Left hindlimb (tissue), 1 donor: ENCODE measurements at places on chromosomes 4 and X.

DNA sequence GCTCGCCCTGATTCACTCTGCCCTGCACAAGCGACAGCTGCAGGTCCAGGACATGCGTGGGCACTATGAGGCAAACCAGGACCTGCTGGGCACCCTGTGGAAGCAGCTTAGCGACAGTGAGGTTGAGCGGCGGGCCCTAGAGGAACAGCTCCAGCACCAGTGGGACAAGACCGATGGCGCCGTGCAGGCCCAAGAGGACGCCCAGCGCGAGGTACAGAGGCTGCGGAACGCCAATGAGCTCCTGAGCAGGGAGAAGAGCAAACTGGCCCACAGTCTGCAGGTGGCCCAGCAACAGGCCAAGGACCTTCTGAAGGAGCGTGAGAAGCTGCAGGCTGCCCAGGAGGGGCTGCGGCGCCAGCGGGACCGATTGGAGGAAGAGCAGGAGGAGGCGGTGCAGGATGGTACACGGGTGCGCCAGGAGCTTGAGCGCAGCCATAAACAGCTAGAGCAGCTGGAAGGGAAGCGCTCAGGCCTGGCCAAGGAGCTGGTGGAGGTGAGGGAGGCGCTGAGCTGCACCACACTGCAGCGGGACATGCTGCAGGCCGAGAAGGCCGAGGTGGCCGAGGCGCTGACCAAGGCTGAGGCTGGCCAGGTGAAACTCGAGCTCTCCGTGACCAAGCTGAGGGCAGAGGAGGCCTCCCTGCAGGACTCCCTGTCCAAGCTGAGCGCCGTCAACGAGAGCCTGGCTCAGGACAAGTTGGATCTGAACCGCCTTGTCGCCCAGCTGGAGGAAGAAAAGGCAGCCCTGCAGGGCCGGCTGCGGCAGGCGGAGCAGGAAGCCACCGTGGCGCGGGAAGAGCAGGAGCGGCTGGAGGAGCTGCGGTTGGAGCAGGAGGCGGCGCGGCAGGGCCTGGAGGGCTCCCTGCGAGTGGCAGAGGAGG is 12.8 kb downstream of the SMIM10L2A start:
- DNase-seq = no peak

DNA sequence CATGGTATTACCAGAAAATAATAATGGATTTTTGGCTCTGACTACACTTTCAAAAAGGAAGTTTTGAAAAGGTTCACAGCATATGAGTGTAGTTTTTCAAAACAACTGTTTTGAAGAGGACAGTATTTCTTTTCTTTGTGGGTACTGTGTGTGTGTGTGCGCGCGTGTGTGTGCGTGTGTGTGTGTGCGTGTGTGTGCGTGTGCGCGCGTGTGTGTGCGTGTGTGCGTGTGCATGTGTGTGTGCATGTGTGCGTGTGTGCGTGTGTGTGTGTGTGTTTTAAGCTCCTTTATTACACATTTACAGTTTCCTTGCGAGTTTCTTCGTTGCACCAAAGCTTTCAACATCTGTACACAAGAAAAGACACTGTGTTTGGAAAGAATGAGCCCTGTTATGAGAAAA is 755.4 kb downstream of the SH3BGRL start:
- DNase-seq = no peak

DNA sequence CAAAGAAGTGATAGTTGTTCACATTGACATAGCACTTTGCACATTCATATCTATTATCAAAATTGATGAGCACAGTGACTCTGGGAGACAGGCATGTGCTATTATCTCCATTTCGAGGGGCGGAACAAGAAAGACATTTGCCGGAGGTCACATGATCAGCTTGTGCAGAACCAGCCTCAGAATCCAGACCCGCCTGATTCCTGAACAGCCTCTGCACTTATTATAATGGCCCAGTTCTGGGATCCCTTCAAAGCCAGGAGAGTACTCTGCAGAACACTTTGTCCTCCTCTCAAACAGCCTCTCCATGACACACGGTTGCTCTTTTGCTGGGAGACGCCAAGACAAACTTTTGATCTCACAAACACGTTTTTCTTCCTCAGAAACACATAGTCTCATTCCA is 48.4 kb downstream of the RWDD4 start:
- no peak for DNase-seq

- DNase-seq = no peak
Measured at GRCh38 chrX:7062903-7063302, 84.6 kb upstream of the STS start.

- no peak for DNase-seq
Measured at GRCh38 chr4:26204249-26204825, 116.5 kb upstream of the RBPJ start.

DNA sequence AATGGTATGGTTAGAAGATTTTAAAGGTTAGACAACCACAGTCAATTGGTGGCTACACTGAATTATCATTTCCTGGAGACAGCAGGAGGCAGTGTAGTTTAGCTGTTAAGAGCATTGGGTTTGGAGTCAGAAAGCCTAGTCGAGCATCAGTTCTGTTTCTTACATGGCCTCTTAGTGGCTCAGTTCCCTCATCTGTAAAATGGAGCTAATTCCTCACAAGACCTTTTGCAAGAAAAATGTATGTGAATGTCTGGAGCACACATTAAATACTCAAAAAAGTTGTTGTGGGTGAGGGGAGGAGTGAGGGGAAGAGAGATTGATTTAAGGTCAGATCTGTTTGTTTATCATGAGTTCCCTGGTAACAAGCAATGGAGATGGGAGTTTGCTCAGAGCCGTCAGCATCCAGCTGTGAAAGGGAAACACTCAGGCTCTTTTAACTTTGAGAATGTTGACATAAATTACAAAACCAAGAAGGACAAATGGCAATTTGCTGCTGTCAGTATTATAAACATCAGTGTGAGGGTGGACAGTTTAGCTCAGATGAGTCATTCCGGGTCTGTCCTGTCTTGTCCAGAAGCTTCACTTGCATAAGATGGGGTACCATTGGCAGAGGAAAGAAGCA is 98.2 kb upstream of the PGRMC2 start:
- no peak for DNase-seq

- DNase-seq = no peak
Measured at GRCh38 chrX:10240918-10241317, 84.1 kb downstream of the CLCN4 start.

GRCh38 chrX:24513416-24513815 is 48.3 kb downstream of the PDK3 start:
- DNase-seq = no peak

GRCh38 chr4:117637347-117637746 is 396.9 kb upstream of the NDST3 start:
- no peak for DNase-seq

DNA sequence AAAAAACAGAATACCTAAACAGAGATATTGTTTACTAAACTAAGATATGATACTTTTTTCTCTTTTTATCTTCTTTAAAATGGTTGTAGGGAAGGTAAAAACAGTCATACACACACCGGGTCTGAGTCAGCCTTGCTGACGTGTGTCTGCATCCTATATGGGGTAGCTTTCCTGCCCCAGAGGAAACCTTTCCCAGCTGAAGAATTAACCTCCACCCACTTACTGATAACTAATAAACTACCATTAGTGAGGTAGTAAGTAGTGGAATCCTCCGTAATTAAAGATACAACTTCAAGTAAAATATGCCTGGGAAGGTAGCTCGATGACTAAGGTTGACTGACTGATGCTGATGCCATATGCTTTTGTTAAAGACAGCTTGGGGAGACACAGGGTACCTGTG is 312.2 kb downstream of the DCTD start:
- DNase-seq = no peak

DNA sequence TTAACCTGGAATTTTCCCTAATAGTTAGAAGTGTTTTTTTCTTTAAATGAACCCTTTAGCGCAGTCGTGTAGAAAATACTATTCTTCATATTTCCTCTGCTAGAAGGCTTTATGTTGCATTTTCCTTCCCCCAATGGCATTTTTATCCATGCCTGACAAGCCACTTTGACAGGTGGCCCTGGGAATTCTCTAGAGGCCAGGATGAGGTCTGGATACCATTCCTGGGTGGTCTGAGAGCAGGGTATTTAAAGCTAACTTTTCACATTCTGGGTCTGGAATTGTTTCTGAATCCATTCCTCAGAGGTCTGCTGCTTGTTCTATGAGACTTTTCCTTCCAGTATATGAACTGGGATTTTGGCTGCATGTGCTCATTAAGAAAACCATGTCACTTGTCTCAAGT is 31.2 kb upstream of the PDGFRA start:
- DNase-seq = no peak

- DNase-seq = no peak
Measured at GRCh38 chrX:98071331-98071730, 1187.6 kb downstream of the RPA4 start.

GRCh38 chrX:74207539-74207938 is 96.4 kb upstream of the ZCCHC13 start:
- DNase-seq = no peak

DNA sequence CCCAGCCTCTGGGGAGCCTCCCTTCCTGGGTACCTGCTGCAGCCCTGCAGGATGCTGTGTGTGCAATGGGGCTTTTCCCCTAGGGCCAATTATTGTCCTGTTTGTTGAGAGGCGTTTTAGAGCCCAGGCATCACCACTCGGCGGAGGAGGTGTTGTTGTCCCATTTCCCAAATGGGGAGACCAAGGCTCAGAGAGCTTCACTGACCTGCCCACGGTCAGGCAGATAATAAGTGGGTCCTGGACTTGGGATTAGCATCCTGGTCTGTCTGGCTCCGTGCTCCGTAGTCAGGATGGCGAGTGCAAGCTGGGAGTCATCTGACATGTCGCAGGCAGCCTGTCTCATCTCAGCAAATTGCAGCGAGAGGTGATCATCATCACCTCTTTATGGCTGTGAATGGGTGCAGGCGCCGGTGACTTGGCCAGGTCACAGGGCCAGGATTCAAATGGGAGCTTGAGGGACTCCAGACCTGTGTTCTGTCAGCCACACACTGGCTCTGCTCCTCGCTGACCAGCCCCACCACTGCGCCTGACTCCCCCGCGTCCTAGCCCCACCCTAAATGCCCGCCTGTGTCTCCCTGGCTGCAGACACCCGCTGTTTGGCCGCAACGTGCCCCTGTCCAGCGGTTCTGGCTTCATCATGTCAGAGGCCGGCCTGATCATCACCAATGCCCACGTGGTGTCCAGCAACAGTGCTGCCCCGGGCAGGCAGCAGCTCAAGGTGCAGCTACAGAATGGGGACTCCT is 16.6 kb downstream of the HTRA3 start:
- DNase-seq = peak; percentile 16

- DNase-seq = no peak
Measured at GRCh38 chrX:20015945-20016615, 25.2 kb upstream of the BCLAF3 start.

DNA sequence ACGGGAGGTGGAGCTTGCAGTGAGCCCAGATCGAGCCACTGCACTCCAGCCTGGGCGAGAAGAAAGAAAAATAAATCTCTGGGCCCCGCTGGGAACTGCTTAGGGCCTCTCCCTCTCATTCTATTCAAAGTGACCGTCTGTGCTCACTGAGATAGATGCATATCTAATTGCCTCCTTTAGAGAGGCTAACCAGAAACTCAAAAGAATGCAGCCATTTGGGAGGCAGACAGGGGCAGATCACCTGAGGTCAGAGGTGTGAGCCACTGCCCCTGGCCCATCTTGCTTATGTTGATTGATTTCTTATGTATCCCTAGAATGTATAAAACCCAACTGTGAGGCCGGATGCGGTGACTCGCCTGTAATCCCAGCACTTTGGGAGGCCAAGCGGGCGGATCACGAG is 6.2 kb upstream of the CSF2RA start:
- no peak for DNase-seq

GRCh38 chr4:73309211-73309610 is 50.6 kb upstream of the ANKRD17 start:
- no peak for DNase-seq

GRCh38 chr4:79296768-79297428 is 29.0 kb downstream of the NAA11 start:
- no peak for DNase-seq

GRCh38 chrX:50161127-50161526 is 39.7 kb downstream of the AKAP4 start:
- DNase-seq = no peak

DNA sequence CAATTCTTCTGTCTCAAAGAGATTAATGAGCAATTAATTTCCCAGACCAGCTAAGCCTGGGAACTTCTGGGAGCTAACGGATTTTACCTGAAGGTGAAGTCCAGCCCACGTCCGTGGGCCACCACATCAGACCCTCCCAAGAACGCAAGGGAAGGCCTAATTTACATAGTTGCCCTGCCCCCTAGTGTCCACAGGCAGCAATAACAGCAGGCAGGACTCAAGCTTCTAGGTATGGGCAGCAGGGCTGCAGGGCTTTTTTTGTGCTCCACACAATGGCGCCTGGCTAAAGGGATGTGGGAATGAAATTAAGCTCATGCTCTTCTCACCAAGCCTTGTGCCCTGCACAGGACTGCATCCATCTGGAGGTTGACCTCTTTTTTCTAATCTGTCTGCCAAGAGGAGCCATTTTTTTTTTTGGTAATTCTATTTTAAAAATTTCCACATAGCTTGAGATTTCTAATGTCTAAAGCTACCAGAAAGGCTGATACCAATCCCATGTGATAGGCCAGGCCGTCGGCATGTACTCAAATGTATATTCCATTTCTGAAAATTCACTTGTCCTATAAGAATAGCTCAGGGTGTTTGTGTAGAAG is 111.9 kb upstream of the TMEM164 start:
- DNase-seq = peak; percentile 41

DNA sequence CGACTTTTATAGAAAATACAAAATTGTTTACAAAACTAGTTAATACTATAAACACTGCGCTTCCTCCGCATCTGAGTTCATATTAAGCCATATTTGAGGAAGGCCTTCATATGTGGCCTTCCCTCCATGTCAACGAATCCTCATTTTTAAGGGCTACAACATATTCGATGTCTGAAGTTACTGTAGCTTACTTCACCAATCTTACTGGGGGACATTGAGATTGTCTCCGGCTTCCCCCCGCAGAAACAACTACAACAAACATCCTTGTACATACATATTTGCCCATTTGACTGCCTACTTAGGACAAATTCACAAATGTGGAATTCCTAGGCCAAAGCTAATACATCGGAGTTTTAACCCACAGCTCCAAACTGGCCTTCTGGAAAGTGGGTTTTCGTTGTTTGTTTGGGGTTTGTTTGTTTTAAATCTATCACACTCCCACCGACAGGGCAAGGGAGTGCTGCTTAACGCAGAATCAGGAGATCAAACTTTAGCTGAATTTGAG is 581 bp upstream of the FAM114A1 start:
- DNase-seq = no peak

- no peak for DNase-seq
Measured at GRCh38 chrX:118208481-118208880, 91.9 kb upstream of the KLHL13 start.

DNA sequence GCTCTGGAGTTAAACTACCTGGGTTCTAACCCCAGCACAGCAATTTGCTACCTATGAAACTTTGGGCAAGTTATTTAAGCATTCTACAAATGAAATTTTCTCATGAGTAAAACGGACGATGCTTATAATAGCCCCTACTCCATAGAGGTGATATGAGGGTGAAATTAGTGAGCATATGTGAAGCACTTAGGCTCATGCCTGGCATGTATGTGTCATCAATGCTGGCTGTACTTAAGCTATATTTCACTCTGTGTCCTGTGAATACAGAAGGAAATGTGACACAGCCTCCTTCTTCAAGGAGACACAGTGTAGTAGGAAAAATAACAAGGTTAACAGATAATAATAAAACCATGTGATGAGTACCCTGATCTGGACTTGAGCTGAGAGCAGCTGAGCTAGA is 20.4 kb upstream of the FMR1NB start:
- no peak for DNase-seq
